AG04450 (cell line): ENCODE measurements at places on chromosomes 6 and 20.

DNA sequence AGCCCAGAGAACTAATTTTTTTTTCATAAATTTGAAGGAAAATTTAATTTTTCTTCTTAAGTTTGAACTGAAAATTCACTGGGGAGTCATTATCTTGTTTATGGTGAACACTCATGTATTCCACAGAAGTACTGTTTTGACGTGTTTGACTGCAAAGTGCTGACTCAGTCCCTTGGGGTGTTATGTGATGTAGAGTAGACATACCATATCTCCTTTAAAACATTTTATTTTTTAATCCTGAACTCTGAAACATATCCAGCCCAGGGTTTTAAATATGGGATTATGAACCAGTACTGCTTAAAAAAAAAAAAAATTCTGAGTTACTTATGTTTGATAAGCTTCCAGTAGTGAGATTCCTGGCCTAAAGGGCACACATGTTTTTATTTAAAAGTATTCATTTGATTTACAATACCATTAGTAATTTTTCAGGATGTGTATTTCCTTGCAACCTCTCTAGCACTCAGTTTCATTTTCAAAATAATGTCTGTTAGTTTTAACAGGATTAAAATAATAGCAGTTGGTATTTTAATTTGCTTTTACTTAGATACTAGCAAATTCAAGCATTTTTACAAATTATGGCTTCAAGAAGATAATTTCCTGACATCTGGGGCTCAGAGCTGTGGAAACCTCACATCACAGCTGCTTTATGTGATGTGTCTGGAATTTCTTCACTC lies 81.7 kb upstream of the PDE10A start:
- no peak for DNase-seq

DNA sequence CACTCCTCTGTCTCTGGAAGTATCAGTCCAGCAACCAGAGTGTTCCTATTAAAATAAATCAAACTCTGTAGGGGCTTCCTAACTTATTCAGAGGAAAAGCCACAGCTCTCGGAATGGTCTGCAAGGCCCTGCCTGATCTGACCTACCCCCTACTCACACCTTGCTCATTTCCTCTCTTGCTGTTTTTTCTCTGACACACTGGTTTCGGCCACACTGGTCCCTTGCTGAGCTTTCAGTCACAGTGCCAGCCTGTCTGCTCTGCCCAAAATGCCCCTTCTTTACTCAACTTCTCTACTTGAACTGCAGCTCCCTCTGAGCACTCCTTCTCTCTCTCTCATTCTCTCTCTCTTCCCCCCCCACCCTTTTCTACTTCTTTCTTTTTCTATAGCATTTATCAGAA lies 430.2 kb downstream of the UTRN start:
- no peak for DNase-seq

GRCh38 chr20:57753332-57754164 lies 43.7 kb upstream of the PMEPA1 start:
- no peak for DNase-seq

GRCh38 chr20:3889489-3890397 lies 556 bp downstream of the PANK2 start:
- DNase-seq, result no peak

DNA sequence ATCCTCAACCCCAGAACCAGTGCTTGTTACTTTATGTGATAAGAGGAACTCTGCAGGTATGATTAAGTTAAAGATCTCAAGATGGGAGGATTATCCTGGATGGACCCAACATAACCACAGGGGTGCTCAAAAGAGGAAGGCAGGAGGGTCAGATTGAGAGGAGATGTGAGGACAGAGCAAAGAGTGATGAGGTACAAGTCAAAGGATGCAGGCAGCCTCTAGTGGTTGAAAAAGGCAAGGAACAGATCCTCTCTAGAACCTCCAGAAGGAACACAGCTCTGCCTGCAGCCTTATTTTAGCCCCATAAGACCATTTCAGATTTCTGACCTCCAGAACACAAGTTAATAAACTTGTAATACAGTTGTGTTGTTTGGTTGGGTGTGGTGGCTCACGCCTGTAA lies 41.2 kb downstream of the PDSS2 start:
- DNase-seq, result no peak

GRCh38 chr6:15158821-15159619 lies 86.8 kb upstream of the JARID2 start:
- no peak for DNase-seq

DNA sequence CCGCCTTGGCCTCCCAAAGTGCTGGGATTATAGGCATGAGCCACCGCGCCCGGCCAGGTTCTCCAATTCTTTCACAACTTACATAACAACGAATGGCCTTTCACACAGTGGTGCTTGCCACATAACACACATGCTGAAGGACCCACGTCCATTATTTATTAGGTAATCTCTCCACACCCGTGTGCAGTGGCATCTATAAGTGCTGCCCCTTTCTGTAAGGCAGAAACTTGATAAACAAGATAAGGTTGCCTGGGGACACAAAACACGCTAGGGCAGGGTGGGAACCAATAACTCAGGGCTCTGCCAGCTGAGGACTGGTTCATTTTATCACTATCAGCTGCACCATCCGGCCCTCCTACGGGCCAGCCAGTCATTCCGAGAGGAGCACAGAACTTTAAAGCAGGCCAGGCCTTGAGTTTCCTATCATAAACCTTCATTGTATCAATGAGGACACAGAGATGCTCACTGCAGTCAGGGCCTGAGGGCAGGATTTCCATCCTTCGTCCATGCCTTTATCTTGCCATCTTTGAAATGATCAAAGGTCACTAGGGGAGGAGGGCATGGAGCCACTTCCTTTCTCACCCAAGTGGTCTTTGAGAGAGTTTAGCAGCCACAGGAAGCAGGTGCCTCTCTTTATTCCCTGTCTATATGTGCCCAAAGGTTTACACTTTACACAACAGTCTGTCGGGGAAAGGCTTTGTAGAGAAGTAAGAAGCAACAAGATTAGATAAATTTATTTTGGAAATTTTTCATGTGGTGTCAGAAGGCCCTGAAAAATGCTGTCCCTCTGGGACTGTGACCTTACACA lies 37.6 kb downstream of the GPLD1 start:
- no peak for DNase-seq

GRCh38 chr6:8084586-8084985 lies 17.8 kb downstream of the EEF1E1 start:
- DNase-seq, result no peak

- no peak for DNase-seq
These were observed 85.4 kb upstream of the TMEM30A start for GRCh38 chr6:75370011-75370410.

DNA sequence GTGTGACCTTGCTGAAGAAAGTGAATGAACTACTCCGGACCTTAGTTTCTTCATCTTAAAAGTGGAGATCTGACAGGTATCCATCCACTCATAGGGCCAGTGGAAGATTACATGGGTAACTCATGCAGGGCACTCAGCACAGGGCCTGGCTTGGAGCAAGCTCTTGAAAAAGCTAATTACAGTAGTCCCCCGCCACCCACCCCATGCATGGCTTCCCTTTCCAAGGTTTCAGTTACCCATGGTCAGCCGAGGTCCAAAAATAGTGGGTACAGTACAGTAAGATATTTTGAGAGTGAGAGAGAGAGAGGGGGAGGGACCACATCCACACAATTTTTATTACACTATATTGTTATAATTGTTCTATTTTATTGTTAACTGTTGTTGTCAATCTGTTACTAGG lies 7.1 kb upstream of the PMEPA1 start:
- DNase-seq, result no peak

DNA sequence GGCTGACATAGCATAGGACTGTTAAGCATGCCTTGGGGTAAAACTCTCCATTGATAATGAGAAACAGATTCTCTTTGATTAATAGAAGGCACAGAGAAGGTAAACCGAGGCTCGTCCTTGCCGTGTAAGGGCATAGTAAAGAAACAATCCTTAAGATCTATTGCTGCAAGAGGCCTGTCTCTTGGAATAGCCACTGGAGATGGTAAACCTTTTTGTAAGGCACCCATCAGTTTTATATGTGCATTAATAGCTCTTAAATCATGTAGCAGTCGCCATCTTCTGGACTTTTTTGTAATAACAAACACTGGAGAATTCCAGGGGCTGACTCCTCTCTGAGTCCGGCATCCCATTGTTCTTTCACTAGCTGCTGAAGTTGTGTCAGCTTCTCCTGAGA lies 8.4 kb upstream of the ABHD12 start:
- peak; percentile 59 for DNase-seq

DNA sequence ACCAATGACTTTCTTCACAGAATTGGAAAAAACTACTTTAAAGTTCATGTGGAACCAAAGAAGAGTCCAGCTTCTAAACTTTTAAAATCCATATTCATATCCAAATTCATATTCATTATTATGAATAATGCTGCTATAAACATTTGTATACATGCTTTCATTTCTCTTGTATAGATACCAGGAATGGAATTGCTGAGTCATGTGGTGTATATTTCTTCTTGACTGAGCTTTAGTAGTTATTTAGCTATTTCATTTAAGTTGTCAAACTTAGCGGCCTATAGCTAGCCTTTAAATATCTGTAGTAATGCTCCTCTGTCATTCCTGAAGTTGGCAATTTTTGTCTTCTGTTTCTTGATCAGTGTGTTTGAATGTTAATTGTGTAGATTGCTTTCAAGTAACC lies 19.8 kb upstream of the SMIM28 start:
- DNase-seq, result no peak
